ENCODE measurements at places on chromosomes 4 and X.

DNA sequence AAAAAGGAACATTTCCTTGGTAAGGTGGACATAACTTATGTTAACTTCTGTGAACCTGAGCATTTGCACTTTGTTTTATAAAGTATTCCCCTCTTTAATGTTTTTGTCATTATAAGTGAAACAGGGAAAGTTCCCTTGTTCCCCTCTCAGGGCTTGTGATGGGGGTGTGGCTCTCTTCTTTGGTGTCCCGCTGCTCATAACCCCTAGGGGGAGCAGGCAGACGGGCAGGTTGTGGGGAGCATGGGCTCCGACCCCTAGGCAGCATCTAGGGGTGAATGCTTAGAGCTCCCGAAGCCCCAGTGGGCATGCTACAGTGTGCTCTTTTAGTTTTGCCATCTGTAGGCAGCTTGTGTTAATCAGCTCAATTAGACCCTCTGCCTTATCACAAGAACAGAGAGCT is 200.4 kb downstream of the DACH2 start:
- DNase-seq = no peak

DNA sequence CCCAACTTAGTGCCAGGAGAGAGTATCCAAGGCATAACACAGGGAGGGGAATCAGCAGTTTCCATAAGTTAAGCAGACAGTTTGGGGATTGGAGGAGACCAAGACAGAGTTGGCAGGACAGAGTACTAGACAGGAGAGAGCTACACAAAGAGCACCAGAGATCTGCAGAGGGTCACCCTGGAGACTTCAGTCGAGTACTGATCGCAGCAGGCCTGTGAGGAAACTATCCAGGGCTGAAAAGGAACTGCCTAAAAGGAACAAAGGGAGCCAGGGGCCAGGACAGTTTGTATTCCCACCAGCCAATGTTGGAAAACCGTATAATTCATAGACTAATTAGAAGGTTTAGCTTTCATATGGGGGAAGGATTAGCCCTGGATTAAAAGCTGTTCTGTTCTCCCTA is 80.6 kb upstream of the ENPP6 start:
- DNase-seq = no peak

- no peak for DNase-seq
These were observed 96.7 kb upstream of the FTHL17 start for GRCh38 chrX:31168551-31168950.

DNA sequence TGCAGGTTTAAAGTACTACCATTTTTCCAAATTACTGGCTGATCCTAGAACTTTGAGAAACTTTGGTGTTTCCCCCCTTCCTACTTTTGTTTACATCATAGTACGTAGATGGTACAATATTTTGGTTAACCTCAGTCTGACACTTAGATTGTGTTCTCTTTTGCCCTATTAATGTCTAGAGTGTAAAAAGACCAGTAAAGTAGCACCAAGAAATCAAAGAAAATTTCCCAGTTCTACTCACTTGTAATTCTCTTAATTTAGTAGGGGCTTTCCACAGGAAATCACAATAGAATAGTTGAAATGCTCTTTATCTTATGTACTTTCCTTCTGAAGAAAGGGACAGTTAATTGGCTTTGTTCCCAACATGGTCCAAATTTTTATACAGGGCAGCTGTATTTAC is 51.6 kb downstream of the NFKB1 start:
- no peak for DNase-seq

- no peak for DNase-seq
These were observed 42.3 kb upstream of the SRD5A3 start for GRCh38 chr4:55303760-55304165.

DNA sequence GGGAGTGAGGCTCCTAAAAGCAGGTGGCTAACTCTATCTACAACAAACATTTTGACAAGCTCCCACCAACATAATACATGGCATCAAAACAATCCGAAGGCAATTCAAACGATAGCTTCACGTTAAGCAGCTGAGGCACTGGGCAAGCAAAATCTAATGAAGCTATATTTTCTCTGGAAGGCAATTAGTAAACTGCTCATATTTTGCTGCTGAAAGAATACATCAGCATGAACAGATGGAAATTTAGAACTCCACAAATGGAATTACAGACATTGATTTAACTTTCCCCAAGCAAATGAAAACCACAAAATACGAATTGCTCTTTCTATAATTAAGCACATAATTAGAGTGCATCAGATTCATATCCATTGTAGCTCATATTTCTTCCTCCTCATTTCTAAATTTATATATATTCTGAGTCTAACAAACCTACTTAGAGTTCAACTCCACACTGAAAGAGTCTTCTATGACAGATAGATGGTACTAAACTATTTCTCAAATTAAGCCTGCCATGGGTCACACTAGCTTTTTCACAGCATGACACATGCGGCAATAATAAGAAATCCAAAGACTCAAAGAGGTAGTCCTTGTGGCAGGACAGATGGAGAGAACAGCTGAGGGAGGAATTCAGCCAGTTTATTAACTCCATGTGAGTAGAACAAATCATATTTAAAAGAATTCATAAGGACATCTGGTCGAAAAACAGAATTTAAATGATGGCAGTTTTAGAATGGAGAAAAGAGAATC is 305.4 kb downstream of the MAPK10 start:
- DNase-seq = no peak

DNA sequence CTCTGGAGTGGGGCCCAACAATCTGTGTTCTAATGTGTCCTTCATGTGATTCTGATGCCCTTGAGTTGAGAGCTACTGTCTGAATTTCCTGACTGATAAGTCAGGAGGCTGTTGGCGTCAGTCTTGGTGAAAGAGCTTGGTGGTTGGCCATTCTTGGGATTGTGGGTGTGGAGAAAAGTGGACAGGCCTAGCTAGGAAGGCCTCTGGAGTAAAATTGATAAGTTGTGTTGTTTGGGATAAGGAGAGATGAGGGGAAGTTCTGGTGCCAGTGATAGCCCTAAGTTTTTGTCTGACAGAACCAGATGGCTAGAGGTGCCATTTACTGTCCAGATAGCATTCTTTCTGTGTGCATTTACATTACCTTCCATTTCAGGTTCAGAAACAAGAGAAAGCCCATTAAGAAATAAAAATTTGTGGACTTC is 11.7 kb downstream of the NSD2 start:
- no peak for DNase-seq

DNA sequence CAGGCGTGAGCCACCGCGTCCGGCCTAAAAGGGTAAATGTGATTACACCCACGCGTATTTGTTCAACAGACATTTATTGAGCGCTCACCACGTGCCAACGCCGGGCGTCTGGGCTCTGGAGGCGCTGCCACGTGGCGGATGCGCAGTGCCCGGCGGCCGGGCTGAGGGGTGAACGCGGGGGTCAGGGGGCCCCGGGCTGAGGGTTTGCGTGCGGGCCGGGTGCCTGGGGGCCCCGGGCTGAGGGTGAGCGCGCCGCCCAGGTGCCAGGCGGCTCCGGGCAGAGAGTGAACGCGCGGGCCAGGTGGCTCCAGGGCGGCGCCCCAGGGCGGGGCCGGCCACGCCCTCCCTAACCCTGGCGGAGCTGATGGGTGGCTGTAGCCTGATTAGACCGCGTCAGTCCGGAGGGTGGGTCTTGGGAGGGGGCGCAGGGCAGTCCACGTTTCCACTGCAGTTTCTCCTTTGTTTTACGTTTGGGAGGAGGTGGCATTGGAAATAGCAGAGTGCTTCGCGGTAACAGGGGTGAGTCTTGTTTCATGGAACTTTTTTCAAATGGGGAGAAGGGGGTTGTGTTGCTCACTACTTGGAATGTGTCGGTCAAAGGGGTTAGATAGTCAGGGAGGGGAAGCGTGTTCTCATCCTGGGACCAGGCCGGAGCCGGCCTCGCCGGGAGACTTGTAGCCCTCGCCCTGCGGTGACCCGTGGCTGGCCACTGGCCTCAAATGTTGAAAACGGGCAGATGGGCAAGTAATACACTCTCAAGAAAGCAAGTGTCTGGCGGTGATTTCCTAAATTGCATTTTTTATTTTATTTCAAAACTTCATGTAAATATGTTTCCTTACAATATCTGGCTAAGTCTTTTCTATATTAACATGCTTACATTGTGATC is at the start of gene ZFP42:
ZFP42 (plus strand) TSS at position 450 of the 886 bp plus-strand sequence. CDS start 7,037 bp downstream, outside the sequence.
- no peak for DNase-seq

DNA sequence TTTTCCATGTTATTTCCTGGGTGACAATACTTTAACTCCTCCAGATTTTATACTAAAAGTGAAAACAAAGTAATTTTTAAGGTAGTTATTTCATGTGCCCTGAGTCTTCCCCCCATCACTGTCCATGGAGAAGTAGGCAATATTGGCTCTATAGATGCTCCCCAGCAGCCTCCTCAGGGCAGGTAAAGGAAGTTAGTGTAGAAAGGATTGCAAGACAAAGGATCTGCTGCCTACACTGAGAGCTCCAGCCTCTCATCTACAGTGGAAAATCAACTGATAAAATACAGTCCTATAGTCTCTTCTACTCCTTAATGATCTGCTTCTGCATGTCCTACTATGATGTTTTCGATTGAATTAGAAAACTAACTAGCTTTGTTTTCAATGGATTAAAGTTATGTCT is 8.5 kb downstream of the POU3F4 start:
- no peak for DNase-seq

DNA sequence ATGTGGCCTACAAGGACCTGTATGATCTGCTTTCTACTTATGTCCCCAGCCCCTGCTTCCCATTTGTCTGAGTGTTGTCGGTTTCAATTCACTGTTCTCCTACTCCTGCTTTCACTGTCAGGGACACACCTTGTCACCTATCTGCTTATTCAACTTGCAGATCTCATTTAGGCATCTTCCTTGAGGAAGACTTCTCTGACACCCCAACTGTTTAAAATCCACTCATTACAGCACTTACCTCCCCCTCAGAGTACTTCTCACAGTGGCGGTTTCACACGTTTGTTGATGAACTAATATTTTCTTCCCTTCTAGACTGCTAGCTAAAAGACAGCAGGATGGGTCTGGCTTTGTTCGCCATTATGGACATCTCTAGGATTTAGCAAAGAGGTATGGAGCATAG is 279.9 kb upstream of the TET2 start:
- no peak for DNase-seq

GRCh38 chr4:164012396-164013027 is 518.0 kb downstream of the TMA16 start:
- DNase-seq = no peak

DNA sequence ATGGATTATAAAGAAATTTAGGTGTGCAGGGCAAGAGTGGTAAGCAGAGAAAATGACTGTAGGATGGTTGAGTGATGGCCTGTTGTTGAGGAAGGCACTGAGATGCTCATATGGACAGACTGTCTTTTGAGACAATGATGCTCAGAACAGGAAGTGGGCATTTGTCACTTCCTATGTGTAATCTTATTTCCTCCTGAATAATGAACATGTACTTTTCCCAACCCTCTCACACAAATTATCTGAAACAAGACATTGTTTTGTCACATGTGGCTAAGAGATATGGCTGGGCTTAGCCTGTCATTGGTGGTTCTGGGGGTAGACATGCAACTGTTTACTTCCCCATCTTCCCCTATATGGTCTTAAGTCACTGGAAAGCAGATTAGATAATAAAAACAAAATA is 240.5 kb downstream of the CFAP47 start:
- no peak for DNase-seq

DNA sequence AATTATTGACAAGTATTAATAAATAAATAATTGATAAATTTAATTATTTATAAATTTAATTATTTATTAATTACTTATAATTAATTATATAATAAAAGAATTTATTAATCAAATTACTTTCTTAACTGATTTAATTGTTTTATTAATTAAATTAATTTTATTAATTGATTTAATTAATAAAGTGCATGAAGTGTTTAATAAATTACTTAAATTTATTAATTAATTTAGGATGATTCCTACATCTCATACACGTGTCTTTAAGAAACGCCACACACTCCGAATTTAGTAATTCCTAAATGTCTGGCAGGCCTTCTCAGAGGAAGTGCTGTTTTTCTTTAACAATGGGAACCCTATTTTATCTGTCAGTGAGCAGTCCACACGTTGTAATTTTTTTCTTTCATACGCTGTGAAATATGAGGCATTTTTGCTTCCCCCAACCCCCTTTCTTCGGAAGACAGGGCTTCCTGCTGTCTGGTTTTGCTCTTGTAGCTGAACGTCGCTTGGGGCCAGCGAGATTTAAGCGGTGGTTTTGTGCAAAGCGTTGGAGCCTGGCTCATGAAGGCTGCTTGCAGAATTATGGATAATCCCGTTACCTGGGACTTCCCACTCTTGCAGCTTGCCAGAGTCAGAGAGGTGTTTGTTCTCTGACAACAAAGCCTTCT is 46.8 kb downstream of the CRLF2 start:
- no peak for DNase-seq

DNA sequence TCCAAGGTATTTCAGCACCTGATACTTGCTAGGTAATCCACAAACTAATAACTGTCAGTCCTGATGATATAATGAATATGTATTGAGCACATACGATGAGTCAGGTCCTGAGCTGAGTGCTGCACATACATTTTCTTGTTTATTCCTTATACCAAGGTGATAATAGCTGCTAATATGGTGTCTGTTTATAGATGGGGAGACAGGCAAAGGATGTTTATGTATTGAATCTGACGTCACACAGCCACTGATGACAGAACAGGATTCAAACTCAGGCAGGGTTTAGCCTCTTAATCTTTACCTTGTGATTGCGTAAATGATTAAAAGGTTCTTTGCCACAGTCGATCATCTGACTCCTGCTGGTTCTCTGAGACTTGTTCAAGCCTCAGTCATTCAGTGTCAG is 609.9 kb upstream of the CPEB2 start:
- no peak for DNase-seq

DNA sequence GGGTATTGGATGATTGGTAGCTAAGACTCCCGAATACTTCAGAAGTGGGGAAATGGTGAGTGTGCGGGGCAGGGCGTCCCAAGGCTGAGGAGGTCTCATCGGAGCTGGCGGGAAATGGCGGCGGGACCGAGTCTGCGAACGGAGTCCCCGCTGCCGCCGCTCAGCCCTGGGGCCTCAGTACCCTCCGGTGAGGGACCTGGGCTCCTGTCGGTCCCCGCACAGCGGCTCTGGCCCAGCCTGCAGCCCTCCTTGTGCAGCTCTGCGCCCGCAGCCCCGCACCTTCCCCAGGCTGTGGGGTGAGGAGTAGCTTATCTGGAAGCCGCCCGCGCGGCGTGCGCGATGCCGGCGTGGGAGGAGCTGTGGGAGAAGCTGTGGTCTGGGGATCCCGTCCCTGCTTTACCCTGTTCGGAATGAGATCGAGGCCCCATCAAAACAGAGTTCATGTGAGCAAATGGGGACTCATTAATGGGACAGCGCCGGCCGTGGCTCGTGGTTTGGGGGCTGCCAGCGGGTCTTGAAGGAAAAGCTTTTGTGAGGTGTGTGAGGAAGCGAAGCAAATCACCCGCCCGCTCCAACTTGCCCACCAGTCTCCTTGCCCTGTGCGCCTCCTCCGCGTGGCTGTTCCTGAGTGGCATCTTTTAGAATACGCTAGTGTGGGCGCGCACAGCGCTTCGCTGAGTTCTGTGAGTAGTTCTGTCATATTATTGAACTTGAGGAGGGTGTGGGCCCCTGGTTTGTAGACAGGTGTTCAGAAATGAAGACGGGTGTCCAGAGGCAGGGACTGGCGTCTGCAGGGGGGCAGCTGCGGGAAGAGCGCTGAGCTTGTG is 531 bp downstream of the ZNF141 start:
- DNase-seq = no peak

GRCh38 chr4:107863416-107863815 is 38.7 kb downstream of the SGMS2 start:
- DNase-seq = no peak

GRCh38 chr4:163611784-163612445 is 117.4 kb downstream of the TMA16 start:
- DNase-seq = no peak

Data from skeletal muscle cell (primary cell).